ENCODE measurements at places on chromosomes 7 and 10.
A peak's percentile ranks its signal among the peaks of the same experiment; 100 is the strongest.

DNA sequence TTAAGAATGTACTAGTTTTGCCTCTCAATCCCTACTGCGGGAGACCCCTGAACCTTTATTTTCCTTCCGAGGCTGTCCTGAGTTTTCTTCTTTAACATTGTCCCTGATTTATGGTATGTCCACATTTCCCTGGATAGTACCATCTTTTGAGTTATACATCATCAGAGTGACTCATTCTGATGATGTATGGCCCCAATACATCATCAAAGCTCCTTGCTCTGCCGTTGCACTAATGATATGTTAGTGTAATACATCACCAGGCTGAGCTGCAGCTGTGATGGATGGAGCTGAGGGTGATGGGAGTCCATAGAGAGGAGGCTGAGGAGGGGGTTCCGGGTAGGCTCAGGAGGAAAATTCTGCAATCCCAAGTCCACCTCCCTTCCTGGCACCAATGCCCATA is 986.5 kb downstream of the KCNMA1 start:
- no peak for DNase-seq

- DNase-seq = no peak
Observed at GRCh38 chr10:67925449-67926005, 41.1 kb downstream of the SIRT1 start.

DNA sequence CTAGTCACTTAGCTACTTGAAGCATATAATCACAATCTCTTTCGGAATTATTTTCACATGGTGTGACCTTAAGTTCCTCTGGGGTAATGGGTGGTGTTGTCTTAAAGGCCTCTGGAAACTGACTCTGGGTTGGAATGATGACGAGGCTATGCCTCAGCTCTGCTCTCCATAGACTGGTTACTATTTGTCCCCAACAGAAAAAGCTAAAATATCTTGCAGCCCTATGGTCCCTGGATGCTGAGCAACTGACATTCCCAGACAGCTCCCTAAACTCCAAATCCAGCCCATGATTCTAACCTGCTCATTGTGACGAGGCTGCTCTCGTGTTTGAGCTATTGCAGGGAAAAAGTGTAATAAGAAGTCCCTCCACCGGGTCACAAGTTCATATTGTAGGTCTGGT is 51.6 kb downstream of the HBP1 start:
- no peak for DNase-seq

DNA sequence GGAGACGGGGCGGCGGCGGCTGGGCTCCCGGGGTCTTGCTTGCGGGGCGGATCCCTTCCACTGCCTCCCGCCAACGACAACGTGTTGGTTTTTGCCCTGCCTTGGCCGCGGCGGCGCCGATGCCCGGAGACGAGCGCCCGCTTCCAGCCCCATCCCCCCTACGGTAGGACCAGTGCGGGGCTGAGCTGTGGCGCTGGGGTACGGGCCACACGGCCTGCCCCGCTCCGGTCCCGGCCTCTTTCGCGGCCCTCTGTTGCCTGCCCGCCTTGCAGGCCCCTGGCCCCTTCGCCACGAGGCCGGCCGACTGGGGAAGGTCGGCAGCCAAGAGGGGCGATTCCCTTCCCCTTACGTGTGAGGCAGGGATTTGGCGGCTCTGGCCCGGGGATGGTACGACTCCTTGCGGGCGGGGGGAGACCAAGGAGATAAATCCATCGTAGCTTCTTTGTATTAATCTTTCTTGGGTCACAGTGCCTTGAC is 488 bp downstream of the EIF4H start:
- DNase-seq = peak; percentile 38

DNA sequence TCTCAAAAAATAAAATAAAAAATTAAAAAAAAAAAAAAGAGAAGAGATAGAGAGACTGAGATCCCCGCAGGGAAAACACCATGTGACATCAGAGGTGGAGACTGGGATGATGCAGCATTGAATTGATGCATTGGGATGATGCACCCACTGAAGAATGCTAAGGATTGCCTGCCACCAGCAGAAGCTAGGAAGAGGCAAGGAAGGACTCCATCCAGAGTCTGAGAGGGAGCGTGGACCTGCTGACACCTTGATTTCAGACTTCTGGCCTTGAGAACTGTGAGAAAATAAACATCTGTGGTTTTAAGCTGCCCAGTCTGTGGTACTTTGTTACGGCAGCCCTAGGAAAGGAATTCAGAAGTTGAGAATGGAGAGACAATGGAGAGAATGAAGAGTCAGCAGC is 89.8 kb upstream of the PRPS1L1 start:
- DNase-seq = peak; percentile 71

DNA sequence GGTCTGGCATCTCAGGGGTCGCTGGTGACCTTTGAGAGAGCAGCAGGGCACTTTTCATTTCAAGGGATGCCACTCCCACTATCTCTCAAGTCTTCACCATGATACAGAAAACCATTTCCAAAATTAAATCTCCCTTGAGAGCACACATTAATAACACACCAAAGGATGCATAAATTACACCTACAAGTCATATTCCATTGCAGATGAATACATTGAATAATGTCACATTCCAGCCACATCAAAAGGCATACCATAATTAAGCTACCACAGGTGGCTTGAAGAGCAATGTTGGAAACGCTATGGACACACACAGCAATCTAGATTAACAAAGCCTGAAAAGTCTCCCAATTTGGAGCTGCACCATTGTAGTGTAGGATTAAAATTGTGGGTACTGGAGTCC is 353.3 kb upstream of the ZMIZ1 start:
- no peak for DNase-seq

- no peak for DNase-seq
Observed at GRCh38 chr10:15804109-15804508, 56.2 kb downstream of the MINDY3 start.

DNA sequence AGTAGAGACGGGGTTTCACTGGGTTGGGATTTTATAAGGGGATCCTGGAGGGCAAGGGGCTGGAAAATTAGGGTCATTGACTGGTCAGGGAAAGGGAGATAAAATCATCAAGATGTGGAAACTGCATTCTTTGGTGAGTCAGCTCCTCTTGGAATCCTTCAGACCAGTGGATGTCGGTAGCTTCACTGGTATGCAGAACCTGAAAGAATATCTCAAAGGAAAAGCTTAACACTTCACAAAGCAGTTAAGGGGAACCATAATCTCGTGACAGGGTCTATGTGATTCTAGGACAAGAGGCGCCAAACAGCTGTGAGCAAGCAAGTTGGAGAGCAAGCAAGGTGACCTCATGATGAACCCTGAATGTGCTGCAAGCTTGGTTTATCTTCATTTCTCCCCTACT is 634.7 kb upstream of the AUTS2 start:
- DNase-seq = peak; percentile 96

- no peak for DNase-seq
Observed at GRCh38 chr7:159142199-159142598, 2.5 kb downstream of the VIPR2 start.

GRCh38 chr10:49444349-49444748 is 48.5 kb upstream of the DRGX start:
- no peak for DNase-seq

DNA sequence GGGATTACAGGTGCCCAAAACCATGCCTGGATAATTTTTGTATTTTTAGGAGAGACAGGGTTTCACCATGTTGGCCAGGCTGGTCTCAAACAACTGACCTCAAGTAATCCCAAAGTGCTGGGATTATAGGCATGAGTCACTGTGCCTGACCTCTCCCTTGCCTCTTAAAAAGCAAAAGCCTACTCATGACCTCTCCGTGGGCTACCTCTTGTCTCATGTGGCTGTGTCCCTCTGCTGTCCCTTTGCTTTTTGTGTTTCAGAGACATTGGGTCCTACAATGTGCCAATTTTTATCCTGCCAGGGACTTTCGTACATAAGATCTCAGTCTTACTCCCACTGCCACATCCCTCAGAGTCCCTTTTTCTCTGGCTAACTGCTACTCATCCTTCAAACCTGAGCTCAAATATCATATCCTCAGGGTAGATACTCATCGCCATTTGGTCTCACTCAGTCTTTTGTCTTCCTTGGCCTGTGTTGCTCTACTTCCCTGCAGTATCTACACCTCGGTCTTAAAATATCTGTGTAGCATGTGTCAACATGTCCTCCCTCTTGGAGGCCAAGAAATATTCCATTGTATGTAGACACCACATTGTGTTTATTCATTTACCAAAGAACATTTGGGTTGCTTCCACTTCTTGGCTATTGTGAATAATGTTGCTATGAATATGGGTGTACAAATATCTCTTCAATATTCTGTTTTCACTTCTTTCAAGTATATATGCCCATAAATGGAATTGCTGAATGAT is 465.0 kb upstream of the KLF6 start:
- no peak for DNase-seq

DNA sequence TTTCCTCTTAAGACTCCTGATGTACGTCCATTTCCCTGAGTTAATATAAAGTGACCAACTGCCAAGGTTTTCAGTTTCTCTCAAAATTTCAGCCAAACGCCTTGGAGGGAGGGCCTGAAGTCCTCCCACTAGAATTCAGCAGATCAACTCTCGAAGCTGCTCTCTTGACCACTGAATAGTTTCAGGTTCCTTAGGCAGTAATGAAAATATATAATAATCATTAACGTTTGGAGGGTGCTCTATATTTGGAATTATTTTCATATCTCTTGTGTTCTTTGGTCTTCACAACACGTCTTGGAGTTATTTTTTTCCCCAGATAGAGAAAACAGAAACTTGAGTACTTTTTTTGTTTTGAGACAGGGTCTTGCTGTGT is 123.6 kb upstream of the SFMBT2 start:
- DNase-seq = no peak

All from A172 (cell line).